ENCODE measurements at places on chromosomes 16 and 17.
A peak's percentile ranks its signal among the peaks of the same experiment; 100 is the strongest.

DNA sequence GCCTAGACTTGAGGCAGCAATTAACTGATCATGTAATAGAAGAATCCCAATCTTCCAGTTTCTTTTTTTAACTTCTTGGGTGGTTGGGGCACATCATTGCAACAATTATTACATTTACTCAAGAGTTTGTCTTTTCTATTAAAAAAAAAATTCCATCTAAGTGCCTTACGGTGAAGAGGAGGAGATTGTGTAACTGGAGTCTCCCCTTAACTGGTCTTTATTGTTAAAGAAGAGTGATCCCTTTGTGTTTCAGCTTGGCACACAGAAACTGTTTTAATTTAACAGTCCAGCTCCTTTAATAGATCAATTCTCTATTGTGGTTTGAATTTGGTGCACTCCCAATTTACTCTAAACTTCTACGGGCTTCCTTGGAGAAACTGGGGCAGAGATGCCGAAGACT lies 75.2 kb downstream of the FTO start:
- no peak for DNase-seq

DNA sequence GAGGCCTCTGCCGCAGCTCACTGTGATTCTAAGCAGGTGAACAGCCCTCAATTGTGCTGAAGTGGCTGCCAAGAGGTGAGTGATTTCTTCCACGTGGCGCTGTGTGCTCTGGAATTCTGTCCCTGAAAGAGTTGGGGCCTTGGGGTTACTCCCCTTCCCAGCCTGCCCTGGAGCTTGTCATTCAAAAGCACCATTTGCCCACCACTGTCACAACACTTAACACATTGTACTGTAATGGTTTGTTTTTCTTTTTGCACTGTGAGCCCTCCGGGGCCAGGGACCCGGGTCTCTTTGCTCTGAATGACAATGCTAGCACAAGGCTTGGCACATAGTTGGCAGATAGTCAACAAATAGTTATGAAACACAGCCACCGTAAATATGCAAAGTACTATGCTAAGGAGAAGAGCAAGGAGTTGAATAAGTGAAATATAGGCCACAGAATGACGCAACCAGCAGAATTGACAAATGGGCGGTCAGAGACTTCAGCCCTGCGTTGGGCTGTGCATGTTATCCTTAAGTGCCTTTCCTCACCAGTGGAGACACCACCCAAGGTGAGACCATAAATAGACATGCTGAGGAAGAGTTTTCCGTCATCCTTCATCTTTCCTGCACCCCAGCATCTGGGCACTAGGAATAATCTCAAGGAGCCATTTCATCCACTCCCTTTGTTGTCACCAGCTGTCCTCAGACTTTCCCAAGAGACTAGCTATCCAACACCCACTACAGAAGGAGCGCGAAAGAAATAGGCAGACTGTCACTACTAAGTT lies 112.0 kb upstream of the DNAH9 start:
- DNase-seq = no peak

- peak; percentile 34 for DNase-seq
These were observed 24.5 kb downstream of the STXBP4 start for GRCh38 chr17:54992797-54993639.

- no peak for DNase-seq
These were observed 6.9 kb downstream of the ZNRF1 start for GRCh38 chr16:75005697-75006096.

- DNase-seq = no peak
These were observed 1.3 kb downstream of the NF1 start for GRCh38 chr17:31096106-31096436.

DNA sequence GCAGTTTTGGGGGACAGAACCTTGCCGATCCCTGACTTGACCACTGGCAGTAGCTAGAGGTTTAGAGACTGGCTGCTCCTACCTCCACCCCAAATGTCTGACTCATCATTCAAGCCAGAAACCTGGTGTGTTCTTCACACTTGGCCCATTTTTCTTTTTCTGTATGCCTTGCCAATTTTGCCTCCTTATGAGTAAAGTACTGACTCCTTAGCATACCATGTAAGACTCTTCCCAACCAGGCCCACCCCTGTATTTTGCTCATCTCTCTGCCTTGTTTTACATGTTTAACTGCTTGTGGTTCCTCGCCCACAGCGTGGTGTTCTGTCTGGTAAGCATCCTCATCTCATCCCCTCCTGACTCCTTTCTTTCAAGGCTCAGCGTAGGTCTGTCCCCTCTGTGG lies 37.9 kb downstream of the NUP88 start:
- DNase-seq = no peak

DNA sequence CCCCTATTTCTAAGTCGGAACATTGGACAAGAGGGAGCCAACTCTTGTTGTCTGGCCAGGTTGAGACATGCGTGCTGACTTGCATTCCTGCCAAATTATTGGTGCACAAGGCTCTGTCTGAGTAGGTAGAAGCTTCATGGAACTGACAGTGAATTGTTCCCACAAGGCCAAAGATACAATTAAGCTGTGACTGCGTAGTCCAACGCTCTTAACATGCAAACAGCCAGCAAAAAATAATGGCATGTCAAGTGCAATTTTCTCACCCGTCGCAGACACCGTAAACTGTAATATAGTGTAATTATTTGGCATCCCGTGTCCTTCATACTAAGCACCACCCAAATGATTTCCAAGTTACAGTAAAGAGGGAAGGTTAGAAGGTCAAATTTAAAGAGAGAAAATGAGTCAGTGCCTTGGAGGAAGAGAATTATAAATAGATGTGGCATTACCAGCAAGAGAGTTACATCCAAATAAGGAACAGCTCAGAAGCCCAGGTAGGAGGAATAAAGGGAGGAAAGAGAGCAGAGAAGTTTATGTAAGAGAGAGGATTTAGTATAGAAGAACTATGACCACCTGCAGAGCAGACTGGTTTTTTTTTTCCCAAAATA lies 21.8 kb downstream of the CDH8 start:
- no peak for DNase-seq

- DNase-seq = no peak
These were observed 18.2 kb upstream of the BHLHA9 start for GRCh38 chr17:1251866-1252608.

- peak; percentile 39 for DNase-seq
These were observed 36.6 kb upstream of the TMEM132E start for GRCh38 chr17:34542700-34543336.

DNA sequence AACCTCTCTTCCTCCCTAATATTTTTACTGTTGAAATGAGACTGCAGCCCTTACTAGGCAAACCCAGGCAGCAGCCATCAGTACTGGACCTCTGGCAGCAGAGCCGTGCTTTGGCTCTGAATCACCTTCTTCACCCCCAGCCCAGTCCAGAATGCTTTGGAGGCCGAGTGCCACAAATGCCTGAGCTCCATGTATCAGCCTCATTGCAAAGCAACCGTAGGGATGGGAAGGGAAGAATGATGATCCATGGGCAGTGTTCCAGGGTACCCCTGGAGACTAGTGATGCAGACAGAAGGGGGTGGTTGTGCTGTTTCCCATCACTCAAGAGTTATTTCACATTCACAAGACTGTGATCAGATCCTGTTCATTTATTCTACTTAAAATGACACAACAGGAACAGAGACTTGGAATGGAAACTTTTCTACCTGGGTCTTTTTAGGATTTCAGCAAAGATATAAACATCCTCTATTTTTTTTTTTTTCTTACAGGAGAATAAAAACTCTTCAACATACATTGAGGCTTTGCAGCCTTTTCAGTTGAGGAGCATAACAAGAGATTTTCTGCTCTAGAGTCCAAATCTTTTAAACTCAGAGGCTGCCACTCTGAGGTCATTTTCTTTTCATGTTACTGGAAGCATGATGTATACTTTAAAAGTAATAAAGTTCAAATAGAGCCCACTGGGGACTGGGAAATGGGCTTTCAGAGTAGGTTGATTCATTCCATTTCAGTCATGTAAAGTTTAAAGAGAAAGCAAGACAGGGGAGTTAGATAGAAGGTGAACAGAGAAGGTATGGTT lies 138.3 kb downstream of the KCNJ2 start:
- DNase-seq = no peak

DNA sequence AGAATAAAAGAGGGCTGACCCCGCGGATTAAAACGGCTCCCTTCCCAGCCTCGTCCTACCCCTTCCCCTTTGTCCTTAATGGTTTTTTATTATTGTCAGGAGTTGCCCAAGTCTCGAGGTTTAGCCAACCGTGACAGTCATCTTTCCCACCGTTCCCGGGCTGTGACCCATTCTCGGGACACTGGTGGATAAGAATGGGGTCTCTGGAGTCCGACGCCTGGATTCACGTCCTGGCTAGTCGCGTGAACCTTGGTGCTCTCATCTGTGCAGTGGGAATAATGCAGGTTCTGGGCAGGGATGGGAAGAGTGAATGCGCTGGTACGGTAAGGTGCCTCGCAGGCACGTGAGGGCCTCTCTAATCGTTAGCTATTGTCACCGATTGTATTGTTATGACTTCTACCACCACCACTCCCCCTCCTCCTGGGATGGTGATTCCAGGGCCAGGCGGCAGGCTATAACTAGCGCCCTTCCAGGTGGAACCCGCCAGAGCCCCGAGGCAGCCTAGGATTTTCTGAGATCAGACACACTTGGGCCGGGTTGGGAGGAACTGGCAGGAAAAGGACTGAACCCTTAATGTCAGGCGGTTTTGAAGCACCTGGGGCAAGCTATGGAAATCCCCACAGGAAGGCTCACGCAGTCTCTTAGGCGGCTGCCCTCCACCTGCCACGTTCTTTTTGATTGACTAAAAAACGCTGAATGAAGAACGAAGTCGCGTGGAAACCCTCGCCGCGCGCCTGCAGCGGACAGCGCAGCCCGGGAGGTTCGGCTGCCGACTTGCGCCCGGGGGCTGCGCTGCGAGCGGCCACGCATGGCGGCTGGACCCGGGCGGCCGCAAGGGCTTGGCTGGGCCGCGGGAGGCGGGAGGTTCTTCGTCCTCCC lies 2.7 kb downstream of the HS3ST3B1 start:
- peak; percentile 45 for DNase-seq

DNA sequence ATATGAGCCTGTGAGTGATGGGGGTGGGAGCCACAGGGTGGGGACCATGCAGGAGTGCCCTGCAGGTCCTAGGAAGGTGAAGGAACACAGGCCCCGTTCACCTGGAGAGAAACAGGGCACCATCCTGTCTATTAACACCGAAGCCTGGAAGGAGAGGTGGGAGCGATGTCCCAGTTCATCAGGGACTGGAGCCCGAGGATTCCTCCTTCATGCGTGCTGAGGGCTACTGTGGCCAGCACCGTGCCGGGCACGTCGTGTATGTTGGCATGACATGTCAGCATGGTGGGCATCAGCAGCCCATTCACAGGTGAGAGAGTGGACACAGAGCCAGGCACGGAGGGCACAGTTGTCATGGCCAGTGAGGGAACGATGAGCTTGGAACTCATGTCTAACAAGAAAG lies 1.4 kb downstream of the WFIKKN2 start:
- no peak for DNase-seq

- no peak for DNase-seq
These were observed 43.7 kb upstream of the NFAT5 start for GRCh38 chr16:69522041-69522578.

- DNase-seq = no peak
These were observed 1.1 kb downstream of the RUNDC3A start for GRCh38 chr17:44309472-44309871.

DNA sequence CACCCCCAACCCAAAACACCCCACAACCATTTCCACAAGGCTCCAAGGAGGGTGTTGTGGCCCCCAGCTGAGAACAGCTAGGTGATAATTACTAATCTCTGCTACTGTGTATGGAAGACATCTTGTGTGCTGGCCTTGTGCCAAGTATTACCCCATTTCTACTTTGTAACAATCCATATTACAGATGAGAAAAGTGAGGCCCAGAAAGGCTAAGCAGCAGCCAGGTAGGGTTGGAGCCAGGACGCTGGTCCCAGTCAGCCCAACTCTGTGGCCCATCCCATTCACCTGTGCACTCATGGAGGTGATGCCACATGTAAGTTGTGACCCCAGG lies 12.4 kb upstream of the PEMT start:
- no peak for DNase-seq

DNA sequence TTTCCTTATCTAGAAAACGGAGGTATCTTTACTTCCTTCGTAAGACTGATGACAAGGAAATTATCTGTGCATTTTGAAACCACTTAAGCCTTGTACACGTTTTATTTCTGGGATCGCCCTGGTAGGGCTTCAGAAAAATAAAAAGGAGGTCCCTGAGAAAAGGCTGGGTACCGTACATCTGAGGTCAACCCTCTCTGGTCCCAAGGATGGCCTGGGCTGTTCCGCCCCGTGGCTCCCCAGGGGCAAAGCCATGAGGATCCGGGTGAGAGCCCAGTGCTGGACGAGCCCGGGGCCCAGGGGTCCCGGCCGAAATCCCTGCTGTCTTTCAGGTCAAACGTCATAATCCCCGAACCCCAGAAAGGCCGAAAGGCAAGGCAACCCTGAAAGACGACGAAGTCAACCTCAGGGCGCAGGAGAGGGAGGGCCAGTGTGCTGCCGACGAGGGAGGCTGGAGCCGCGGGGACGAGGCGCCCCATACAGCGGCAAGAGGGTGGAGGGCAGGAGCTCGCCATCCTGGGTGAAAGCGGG lies 656 bp upstream of the FUS start:
- DNase-seq = no peak

GRCh38 chr17:68248199-68248825 lies 469 bp downstream of the AMZ2 start:
- DNase-seq = no peak

DNA sequence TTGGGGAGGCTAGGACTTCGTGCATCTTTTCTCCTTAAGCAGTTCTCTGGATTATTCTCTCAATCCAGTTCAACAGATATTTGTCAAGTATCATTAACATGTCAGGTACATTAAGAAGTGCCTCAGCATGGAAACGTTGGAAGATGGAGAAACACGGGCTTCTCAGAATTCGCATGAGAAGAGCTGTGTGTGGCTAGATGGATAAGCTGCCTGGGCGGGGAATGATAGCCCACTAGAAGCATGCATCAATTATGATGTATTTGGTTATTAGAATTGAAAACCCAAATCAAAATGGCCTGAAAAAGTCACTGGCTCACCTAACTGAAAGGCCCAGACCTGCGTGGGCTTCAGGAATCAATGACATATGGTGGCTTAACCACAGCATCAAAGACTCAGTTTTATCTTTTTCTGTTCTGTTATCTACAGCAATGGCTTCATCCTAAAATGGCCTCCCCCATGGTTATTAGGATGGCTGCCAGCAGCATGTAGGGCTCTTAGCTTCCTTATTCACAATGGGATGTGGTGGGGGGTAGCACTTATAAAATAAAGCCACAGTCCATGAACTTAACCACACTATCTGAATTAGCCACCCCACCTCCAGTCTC lies 43.9 kb downstream of the MMD start:
- no peak for DNase-seq

- no peak for DNase-seq
These were observed 92.7 kb upstream of the FA2H start for GRCh38 chr16:74867281-74867849.

DNA sequence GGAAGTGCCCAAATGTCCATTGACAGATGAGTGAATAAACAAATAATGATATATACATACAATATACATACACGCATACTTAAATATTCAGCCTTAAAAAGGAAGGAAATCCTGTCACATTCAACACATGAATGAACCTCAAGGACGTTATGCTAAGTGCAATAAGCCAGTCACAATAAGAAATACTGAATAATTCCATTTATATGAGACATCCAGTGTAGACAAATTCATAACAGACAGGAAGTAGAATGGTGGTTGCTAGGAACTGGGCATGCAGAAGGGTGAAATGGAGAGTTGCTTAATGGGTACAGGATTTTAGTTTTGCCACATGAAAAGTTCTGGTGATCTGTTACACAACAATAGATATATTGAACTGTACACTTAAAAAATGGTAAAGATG lies 8.8 kb upstream of the ITGB4 start:
- no peak for DNase-seq

GRCh38 chr16:77414752-77415231 lies 20.0 kb downstream of the ADAMTS18 start:
- DNase-seq = no peak

GRCh38 chr16:47713225-47713595 lies 252.1 kb downstream of the PHKB start:
- no peak for DNase-seq
